Stimulated activated naive CD4-positive, alpha-beta T cell (primary cell): ENCODE measurements at places on chromosomes 5 and 9.

DNA sequence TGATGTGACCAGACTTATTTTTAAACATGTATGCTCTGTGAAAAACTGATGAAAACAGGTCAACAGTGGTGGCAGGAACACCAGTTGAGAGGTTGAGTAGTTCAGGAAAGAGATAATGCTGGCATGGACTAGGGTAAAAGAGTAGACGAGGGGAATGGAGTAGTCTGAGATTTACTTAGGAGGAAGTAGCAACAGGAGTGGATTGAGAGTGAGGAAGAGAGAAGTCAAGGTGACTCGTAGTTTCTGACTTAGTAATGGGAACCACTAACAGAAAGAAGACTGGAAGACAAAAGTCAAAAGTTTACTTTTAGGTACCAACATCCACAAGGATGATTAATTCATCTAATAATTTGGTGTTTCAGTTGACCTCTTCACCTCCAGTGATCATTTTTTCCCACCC lies 3.6 kb downstream of the SRA1 start:
- no peak for DNase-seq

DNA sequence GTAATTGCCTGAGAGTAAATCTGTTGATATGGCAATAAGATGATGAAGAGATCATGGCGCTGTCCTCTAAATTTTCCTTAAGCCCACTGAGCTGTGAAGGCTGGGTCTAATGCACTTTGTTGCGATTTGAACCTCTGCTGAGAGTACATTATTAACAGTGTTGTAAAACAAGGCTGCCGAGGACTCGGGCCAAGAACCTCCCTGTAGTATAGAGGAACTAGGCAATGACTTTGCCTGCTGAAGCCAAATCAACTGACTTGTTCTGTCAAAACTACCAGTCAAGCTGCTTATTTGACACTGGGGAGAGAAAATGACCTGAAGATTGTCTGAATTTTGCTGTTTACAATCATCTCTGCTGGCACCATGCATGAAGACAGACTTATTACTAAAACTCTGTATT lies 1154.7 kb downstream of the DTWD2 start:
- no peak for DNase-seq

DNA sequence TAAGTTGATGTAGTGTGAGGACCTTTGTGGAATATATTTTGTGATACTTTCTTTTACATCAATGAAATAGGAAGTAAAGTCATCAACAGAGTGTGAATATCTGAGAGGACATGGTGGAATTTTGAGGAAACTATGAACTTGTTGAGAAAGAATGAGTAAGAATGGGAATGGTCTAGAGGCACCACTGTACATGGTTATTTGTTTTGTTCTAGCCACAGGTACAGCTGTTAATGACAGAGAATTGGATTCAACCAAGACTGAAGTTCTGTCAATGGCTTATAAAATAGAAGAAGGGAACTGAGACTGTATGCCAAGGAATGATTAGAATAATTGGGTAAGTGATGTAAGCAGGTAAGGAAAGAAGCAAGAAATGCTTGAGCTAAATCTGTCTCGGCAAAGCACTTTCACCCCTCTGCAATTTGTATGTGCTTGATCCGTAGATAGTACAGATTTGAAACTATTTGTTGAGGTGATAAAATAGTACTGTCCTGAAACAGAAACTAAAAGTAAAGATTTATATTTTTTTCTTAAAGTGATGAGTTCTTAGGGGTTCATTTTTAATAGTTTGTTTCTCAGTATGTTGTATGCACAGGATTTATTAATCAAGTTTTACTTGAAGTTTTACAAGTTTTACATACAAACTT lies 468.8 kb upstream of the SMC2 start:
- no peak for DNase-seq

GRCh38 chr9:91858213-91859030 lies 91.6 kb downstream of the ROR2 start:
- no peak for DNase-seq

DNA sequence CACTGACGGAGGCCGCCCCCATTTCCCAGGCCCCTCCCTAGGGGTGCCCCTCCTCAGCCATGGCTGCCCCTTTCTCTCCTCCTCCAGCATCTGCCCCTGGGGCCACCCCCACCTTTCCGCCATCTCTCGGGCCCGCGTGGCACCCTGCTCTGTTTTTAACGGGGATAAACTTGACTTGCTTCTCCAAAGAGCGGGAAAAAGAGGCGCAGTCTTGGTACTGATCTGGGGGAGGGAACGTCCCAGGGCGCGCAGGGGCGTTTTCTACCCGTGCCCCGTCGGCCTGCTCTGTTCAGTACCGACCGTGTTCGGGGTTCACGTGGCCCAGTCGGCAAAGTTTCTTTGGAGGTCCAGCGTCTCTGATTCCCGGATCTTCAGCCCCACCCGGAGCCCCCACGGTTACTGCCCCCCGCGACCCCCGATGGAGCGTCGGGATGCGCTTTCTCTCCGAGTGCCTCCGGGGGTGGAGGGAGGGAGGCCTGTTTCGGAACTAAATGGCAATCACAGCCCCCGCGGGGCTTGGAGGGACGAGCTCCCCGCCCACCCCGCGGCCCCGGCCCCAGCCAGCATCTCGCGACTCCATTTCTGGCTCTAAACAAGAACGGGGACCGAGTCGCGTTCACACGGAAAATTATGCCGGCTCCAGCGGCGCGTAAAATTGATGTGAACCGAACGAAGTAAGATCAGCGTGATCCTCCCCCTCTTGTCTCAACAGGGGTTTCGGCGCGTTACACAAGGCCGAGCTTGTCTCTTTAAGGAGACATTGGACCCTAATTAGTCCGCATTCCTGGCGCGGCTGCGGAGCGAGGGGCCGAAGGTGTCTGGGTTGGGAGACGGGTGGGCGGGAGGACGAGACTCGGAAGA lies 1.1 kb upstream of the TLE4 start:
- DNase-seq, result no peak

- DNase-seq, result no peak
These were observed 15.0 kb downstream of the TBC1D2 start for GRCh38 chr9:98240475-98240874.

- no peak for DNase-seq
These were observed 9.0 kb downstream of the TERT start for GRCh38 chr5:1285883-1286291.

DNA sequence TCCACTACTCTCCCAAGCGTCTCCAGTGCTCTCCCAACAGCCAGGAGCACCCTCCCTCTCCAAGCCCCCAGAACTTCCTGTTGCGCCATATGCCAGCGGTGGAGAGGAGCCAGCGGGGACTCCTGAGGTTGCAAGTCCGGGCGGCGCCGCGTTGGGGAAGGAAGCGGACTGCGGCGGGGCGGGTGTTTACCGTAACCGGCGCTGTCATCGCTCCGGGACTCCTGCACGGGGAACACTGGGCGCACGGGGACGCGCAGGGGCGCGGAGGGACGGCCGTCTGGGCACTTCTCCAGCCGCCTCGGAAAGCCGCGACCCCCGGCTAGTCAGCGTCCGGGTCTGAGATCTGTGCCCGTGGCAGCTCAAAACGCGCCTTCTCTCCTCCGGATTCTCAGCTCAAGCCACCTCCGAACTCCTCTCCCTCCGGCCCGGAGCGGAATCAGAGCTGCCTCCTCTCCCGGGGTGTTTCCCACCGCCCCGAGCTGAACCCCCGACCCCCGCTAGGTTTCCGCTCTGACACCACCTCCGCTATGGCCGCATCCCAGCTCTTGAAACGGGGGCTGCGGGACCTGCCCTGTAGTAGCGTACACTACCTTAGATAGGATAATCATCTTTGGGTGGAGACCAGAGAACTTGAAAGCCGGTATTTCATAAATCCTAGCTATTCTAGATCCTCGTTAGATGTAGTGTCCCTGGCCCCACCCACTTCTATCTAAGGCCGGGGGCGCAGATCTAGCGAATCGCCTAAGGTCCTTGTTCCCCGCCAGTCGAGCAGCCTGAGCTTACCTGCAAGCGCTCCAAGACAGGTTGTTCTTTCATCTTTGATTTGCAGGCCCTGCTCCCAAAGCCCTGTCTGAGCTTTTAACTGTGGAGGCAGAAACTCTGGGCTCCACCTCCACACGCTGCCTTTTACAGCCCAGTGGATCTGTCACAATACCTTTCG lies at the start of gene TRPM6:
Gene TRPM6, minus strand, starts transcription at position 881 of the 940 bp plus-strand sequence. Its CDS starts 65 bp downstream, at position 816.
- DNase-seq, result peak; percentile 19

DNA sequence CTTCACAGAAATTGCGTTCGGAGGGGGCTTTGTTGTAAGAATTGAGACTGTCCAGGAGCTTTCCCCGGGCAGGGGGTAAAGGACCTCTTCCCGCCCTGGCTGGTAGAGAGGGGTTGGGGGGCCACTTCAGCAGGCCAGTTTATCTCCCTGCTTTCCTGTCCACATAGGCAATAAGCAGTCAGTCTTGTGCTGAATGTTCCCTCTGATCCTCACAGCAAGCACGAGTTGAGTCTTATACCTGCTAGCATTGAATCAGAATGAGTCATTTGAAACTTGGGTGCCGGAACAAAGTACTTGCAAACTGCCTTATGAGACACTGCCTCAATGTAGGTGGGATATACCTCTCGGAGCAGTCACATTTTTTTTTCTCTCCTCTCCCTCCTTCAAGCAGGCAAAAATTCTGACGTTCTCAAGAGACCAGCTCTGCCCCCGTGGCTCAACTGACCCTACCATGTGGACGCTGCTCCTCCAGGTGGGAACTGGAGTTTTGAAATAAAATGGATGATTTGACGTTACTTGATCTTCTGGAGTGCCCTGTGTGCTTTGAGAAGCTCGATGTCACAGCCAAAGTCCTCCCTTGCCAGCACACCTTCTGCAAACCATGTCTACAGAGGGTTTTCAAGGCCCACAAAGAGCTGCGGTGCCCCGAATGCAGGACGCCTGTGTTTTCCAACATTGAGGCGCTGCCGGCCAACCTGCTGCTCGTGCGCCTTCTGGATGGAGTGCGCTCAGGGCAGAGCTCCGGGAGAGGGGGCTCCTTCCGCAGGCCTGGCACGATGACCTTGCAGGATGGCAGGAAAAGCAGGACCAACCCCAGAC lies 1.3 kb downstream of the SH3RF2 start:
- no peak for DNase-seq

- no peak for DNase-seq
These were observed 239.3 kb downstream of the CETN3 start for GRCh38 chr5:90170261-90170660.

DNA sequence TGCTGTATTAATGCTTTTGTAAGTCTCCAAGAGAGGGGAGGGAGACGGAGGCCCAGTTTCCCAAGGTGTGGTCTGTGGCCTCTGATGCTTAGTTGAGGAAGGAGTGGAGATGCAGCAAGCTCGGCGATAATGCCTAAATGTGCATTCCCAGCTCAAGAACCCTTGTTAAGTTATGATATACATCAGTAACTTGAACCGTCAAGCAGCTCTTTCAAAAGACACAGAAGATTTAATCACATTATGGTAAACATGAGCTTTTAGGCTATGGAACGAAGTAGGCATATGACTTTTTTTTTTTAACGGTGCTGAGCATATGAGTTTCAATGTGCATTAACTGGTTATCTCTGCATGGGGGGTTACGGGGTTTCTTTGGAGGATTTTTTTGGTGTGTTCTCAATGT lies 22.3 kb upstream of the GLE1 start:
- no peak for DNase-seq

DNA sequence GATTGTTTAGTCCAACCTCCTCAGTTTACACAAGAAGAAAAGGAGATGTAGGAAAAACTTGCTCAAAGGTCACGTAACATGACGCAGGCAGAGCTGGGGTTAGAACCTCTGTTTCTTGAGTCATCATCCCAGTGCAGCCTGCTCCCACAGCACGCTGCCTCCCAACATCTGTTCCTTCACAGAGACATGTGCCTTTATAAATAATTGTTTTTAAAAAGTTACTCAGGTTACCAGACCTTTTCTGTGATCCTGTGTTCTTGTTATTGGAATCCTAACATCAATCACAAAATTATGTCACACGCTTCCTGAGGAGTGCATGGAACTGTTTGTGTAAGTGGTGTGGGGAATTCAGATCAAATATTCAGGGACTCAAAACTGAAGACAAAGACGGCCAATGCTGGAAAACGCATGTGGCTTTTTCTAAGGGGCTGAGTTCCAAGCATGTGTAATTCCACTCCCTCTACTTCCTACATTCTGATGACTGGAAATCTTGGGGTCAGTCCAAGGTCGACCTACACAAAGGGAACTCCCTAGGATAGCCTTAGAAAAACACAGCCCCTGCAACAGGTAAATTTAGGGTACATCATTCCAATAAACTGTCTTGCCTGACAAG lies 184.3 kb downstream of the TSSK1B start:
- no peak for DNase-seq

DNA sequence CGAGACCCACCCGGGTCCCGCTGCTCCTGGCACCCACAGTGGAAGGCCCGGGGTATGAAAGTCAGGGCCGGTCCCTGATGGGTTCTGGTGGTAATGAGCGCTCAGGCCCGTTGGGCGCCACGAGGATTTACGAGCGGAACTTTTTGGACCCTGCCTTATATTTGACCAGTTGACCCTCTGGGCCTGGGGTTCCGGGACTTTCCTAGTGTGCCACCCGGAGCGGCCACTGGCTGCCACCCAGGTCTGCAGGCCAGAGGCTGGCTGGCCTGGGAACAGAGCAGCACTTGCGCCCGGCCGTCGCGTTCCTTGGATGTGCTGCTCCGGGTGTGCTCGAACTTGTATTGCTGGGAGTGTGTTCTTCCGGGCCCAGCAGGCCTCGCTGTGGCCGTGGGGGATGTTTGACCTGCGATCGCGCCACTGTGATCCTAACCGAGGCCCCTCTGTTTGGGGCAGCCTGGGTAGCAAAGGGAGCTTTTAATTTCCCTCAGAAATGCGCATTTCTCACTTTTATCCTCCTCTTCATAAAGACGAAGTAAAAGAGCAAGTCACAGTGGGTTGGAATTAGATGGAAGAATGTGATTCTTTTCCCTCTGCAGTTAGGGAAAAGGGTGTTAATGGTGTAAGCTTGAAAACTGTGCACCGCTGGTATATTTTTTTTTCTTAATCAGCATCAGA lies 1.2 kb downstream of the F2RL1 start:
- DNase-seq, result peak; percentile 14

DNA sequence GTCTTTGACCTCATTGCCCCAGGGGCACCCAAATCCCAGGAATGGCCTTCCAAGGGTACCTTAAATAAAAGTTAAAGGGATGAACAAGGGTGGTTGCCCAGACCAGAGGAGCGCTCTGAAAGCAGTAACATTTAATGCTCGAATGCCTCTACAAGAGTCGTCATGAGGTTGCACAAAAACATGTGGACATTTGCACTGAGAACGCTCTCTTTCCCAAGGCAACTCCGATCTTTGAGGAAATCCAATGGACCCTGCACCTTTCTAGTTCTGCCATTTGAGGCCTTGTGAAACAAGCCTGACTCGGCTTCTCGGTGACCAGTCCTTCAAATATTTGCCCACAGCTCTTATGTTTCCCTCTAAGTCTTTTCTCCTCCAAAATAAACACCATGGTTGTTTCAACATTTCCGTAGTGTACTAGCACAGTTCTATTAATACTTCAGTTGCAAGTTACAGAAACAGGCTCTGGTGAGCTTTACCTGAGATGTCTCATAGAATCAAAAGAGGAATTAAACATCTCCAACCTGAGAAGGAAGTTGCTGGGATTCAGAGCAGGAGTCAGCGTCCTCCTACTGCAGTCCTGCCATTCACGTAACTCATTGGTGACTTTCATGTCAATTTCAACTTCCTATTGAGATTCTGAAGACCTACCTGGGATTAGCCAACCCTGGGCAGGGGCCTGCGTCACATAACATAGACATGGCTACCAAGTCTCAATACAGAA lies 168.8 kb upstream of the RAI14 start:
- DNase-seq, result no peak
